ENCODE measurements at places on chromosomes 2 and 18.

- DNase-seq: no peak
Observed at GRCh38 chr18:23740105-23740830, 51.0 kb downstream of the LAMA3 start.

DNA sequence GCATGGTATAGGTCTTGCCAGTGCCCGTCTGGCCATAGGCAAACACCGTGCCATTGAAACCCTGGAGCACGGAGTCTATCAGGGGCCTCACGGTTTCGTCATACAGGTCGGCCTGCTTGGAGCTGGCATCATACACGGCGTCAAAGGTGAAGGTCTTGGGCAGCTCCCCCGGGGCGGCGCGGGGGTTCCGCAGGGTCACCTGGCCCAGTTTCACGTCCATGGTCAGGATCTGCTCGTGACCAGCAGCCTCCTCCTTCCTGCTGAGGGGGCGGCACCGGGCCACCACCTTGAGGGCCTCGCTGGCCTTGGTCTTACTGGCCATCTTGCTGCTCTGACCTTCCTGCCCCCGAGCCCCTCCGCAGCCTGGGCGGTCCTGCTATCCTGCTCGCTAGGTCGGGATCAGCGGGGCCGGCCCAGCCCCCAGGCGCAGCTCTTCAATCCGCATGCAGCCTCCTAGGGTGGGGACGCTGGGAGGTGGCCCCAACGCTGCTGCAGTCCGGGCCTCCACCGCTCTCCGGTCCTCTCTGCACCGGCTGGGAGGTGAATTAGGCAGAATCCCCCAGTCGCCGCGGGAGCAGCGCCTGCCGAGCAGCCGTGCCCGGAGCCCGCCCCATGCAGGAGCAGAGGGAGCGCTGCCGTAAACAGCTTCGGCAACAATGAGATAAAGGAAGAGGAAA is 563 bp downstream of the KIF3C start:
- DNase-seq: peak; percentile 11

DNA sequence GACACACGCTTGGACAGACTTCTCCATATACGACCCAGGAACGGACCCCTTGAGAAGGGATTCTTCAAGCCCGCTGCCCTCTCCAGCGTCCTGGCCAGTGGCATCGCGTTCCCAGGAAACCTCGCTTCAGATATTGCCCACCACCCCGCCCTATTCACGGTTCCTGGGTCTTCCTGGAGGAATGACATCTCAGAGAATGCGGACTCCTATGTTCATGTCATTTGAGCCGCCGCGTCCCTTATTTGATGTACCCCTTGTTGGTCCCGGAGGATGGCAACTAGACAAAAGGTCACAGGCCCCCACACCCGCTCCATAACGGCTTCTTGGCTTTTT is 588 bp upstream of the CCDC93 start:
- DNase-seq: no peak

DNA sequence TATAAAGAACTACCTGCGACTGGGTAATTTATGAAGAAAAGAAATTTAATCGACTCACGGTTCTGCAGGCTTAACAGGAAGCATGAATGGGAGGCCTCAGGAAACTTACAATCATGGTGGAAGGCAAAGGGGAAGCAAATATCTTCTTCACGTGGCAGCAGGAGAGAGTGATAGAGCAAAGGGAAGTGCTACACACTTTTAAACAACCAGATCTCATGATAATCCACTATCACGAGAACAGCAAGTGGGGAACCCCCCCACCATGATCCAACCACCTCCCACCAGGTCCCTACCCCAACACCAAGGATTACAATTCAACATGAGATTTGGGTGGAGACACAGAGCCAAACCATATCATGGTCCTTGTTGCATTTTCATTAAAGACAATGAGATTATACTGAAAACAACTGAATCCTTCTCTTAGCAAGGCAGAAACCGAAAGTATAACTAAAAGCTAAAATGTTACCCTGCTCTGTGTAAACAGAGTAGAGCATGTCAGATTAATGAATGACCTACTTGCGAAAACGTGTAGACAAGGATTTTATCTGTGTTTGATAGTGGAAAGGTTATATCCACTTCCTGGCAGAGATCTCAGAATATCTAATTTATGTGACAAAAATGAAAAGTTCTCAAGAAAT is 60.1 kb upstream of the RBBP8 start:
- DNase-seq: peak; percentile 3

DNA sequence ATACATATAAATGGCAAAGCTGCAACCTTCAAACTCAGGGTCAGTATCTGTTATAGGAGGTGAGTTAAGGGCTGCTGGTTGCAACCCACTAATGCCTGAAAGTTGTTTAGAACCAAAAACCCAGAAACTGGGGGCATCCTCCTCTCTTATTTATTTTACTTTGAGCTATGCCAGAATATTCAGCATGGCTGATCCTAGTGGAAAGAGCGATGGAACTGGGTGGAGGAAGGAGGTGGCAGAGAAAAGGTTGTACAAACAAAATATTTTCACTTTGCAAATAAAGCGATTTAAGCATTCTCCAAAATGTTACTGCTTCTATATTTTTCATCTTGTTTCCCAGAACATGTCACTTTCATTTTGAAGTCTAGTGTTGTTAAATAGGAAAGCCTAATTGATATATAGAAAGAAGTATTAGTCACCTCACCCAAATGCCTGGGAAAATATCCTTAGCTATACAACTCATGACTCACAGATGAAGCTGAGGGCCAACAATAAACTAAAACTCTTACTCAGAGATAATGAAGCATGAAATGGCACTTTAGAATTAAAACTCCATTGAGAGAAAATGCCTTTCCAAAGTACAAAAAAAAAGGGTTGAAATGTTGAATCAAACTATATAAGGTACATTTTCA is 251.4 kb upstream of the UBE2E3 start:
- DNase-seq: no peak

DNA sequence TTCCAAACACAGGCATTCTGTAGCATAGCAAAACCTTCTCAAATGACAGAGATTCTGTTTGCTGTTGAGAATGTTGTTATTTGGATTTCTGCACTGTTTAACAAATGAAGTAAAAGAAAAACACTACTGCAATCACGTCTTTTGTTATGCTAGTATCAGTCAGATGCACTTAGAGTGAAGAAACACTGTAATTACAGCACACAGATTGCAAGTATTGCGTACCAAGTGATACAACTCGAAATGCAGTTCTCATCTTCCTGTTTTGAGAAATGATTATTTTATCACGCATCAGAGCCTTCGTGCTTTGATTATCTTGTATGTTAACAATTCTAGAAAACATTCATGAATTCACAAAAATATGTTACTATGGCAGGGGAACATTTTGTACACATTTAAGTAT is 41.8 kb upstream of the KLF11 start:
- DNase-seq: no peak

- DNase-seq: no peak
Observed at GRCh38 chr18:43720041-43720440, 442.8 kb upstream of the SYT4 start.

GRCh38 chr2:149743842-149744448 is 156.4 kb upstream of the MMADHC start:
- no peak for DNase-seq

- DNase-seq: no peak
Observed at GRCh38 chr2:220273082-220273481, 645.7 kb downstream of the SLC4A3 start.

DNA sequence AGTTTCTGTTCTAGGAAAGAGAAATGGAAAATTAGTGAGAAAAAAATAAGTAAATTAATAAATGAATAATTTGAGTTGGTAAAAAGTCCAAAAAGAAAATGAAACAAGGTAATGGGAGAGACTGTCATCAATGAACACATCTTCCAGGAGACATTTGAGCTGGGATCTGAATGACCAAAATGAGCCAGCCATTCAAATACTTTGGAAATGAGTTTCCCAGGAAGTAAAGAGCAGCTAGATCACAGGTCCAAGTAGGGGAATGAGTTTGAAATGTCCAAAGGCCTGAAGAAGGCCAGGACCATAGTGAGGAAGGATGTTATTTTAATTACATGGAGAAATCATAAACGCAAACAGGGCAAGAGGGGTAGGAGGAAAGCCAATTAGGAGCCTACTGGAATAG is 6.6 kb upstream of the DNAH7 start:
- no peak for DNase-seq

DNA sequence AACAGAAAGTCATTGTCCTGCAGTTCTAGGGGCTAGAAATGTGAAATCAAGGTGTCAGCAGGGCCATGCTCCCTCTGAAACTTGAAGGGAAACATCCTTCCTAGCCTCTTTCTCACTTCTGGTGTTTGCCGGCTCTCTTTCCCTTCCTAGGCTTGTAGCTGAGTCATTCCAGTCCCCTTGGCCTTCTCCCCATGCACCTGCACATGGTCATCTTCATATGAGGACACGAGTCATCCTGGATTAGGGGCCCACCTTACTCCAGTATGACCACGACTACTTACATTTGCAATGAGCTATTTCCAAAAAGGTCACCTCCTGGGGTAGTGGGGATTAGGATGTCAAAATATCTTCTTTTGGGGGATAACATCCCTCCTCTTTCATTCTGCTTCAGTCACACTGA is 168.5 kb upstream of the CXCR4 start:
- no peak for DNase-seq

DNA sequence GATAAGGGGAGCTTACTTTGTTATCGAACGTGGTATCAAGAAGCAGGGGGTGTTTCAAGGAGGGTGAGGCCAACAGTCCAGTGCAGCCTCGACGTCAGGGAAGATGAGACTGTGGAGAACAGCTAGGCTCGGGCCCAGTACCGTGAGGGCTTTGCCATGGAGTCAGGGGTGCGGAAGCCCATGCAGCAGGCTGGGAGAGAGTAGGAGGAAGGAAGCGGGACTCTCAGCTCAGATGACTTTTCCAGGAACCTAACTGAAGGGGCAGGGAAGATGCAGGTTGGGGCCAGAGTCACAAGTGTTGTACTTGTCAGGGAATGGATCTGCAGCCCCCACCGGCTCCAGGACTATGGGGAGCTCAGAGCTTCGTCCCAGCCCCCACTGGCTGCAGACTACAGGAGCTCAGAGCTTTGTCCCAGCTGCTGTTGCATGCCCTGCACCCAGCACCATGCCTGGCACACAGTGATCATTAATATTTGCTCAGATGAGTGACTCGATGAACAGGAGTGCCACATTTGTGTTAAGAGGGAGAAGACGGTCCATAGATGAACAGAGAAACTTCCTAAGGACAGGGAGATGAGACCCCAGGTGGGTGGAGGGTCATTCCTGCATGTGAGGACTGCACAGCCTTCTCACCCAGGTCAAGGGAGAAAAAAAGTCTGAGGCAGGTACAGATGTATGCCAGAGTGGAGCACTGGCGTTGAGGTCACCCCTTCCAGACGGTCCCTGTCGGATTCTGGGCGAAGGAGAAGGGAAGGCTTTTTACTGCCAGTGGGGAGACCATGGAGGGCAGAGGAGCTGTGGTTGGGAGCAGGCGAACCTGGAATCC is 36.4 kb downstream of the PTGR3 start:
- no peak for DNase-seq

GRCh38 chr2:112718863-112719370 is 1.9 kb upstream of the NT5DC4 start:
- no peak for DNase-seq

DNA sequence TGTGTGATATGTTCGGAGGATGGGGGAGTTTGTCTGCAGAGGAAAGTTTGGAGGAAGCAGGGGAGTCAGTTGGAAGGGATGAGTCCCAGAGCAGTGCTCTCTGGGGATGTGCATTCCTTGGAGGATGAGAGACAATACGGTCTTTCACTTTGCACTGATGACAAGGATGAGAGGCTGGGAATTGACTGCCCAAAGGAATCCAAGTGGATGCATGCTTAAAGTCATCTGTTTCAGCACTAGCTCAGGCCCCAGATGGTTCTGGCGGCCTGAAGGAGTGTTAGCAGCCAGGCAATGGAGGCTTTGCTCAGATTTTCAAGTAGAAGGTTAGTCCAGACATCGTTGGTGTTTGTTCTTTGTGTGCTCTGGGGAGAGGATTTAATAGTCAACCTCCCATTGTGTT is 100.2 kb downstream of the CRIM1 start:
- DNase-seq: no peak

DNA sequence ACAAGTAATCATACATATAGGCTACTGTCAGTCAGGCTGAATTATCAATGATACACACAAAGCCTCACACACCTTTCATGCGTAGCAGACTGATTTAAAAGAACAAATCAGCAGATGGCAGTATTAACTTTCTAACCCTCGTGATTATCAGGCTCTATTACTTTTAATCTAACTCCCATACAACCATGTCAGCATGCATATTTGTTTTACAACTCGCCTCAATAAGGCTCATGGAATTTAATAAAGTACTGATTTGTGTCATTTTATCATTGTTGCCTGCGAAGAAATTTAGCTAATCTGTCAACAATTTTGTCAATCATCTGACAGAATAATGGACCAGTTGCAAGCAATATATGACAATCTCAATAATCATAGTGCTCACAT is 82.8 kb downstream of the SLC25A12 start:
- DNase-seq: peak; percentile 16

DNA sequence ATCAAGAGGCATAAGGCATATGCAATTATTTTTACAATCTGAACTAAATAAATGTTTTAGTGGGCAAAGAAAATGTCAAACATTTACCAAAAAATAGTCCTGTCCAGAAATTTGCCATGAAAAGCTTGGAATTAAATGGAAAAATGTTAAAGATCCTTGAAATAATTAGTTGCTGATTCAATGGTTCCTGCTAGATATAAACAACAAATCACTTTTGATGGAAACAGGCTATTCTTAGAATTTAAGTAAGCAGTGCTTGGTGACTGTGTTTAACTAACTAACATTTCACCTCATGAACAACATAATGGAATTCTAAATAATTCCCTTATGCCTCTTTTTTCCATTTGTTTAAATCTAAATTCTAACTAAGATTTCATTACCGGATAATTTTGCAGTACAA is 3.9 kb downstream of the RND3 start:
- DNase-seq: no peak

DNA sequence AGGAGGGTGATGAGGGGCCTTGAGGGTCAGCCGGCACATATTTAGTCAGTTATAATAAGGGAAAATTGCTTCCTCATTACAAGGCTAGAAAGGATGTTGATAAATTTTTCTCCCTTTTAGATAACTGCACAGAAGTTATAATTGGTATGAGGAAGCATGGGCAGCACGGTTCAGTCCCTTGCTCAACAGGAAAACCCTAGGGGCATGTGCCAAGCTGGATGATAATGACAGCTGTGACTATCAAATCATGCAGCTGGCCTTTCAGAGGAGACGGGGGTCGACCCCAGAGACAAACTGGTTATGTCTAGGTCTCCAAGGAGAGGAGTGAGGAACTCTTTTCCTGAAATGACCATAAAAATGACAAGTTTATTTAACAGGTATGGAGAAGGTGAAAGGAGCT is 448.1 kb upstream of the VRK2 start:
- DNase-seq: no peak

- DNase-seq: peak; percentile 49
Observed at GRCh38 chr2:230068651-230069055, at the start of gene SLC16A14. Gene SLC16A14 (minus strand): TSS chr2:230068924. CDS start chr2:230059352, 9,572 bp downstream.

DNA sequence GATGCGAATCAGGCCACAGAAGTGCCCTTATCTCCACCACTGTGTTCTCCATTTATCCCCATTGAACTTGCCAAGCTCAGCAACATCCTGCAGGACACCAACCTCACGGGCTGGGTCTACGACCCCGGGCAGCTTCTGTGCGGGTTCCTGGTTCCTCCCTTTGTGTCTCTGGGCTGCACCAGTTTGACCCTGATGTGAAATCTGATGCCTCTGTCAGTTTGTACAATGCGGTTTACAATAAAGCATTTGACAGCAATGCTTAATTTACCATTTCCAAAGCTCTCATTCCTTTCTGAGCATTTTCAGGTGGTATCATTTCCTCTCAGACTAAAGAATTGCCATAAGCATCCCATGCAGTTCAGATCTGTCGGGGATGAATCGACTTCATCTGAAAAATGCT is 3.3 kb upstream of the TMEM18 start:
- no peak for DNase-seq

Measured in activated CD4-positive, alpha-beta T cell treated with anti-CD3 and anti-CD28 coated beads, Interleukin-2, Interleukin-6, amounts not matched to agents 100 ng/mL and 50 ng/mL, durations not matched to agents 16 hours and 8 hours (primary cell).